Endothelial cell (in vitro differentiated cells): ENCODE measurements at places on chromosomes 13 and 19.

- DNase-seq, result peak; percentile 64
Measured at GRCh38 chr19:58346961-58347929, 6.0 kb downstream of the A1BG start.

DNA sequence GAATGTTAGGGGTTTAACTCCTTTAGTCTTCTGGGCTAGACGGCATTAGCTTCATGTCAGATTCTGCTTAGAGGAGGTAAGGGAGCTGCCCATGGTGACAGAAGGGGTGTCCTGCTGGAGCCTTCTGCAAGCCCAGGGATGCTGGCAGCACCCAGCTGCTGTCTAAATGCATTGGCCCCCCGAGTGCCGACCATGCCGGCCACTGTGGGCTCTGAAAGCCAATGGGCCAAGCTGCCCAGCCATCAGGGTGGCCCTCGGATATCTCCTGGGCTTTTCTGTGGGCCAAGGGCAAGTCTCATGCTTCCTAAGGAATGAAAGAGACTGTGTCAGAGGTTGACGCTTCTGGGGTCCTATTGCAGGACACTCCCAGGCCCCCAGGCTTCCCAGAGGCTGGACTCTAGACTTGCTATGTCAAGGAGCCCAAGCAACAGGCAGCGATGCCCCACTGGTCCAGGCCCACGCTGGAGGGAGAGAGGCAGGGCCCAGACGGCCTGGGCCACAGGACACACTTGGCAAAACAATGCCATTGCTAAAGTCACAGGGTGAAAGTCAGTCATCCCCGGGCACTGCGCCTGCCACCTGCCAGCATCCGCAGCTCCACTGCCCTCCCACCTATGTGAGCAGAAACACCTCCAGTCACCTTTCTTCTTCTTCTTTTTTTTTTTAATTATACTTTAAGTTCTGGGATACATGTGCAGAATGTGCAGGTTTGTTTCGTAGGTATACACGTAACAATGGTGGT, 160.2 kb upstream of the GPR12 start:
- DNase-seq, result no peak

GRCh38 chr13:21670006-21670882, 629 bp upstream of the FGF9 start:
- DNase-seq, result peak; percentile 62

DNA sequence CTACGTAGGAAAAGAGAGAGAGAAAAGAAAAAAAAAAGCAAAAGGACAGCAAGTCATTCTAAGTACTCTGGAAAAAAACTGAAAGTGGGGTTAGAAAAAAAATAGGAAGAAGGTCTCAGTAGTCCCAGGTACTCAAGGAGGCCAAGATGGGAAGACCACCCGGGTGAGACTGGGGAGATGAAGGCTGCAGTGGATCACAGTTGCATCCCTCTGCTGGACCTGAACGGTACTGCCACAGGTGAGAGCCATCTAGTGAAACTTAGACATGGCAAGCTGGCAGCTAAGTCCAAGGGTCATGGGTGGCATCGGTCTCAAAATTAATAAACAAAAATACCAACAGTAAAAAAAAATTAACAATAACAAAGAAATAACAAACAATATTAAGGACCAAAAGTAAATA, 41.0 kb upstream of the ZNF91 start:
- DNase-seq, result no peak

DNA sequence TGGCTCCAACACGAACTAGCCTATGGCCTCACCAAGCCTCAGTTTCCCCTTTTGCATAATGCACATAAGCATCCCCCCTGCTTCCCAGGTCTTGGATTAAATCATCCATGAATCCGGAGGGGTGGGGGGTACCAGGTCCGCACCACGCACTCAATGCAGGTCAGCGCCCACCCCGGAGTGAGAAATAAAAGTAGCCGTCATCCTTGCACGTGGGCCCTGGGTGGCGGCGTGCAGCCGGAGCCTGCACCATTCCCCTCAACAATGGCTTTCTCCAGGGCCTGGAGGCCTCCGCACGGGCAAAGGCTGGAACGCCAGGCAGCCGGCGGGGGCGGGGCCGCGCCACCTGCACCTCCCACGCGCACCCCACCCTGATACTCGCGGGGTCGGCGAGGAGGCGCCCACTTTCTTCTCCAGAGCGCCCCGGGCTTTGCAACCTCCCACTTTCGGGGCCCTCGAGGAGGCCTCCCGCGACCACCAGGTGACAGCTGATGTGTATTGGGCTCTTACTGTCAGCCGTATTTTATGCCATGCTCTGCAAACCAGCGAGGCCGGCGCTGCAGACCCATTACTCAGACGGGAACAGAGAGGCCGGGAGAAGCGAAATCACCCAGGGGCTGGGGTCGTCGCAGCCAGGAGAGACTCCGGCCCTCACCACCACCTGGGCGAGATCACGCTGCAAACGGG, 767 bp upstream of the GADD45B start:
- DNase-seq, result no peak
